ENCODE measurements at places on chromosomes 6 and 20.

DNA sequence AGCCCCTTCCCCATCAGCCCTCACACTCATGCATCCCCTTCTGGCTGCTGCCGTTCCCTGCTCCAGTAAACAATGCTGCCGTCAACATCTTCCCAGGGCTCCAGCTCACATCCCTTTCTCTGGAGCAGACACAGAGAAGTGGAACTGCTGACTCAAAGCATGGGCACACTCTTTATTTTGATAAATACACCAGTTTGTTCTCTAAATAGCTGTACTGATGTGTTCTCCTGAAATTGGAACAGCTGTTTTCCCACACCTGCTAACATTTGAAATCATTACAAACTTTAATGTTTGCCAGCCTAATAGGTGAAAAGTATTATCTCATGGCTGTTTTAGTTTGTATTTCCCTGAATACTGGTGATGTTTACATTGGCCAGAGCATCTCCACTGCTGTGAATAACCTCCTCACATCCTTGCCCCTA lies 102.1 kb upstream of the NXT1 start:
- DNase-seq, result no peak

DNA sequence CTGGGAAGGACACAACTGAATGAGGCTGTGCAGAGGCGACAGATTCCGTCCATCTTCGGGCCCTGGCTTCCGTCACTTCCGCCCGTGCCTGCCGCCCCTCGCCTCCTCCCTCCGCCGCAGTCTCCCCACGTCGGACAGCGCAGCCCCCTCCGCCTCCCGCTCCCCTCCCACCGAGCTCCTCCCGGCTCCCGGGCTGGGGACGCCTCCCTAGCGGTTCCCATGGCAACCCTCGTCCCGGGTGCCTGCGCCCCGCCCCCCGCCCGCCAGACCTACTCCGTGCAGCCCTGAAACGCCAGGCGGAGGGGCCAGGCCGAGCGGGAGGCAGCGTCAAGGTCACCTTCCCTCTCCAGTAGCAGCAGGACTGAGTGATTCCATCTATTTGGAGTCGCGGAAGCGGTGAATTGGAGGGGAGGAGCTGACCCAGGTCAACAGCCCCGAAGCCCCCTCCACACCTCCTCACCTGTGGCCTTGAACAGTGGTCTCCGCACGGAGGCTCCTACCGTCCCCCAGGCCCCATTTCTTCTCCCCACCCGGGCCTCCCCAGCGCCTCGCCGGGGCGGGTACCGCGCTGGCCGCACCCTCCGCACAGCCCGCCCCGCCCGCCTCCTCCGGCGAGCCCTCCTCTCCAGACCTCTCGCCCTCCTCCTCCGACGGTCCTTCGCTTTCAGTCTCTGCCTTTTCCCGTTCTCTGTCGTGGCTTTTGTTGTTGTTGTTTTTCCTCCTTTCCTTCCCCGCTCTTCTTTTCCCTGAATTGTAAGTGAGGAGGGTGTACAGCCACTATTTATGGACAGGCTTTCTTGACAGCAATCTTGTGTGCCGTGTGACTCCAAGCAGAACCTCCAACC lies 951 bp downstream of the NRSN2 start:
- DNase-seq, result peak; percentile 56

DNA sequence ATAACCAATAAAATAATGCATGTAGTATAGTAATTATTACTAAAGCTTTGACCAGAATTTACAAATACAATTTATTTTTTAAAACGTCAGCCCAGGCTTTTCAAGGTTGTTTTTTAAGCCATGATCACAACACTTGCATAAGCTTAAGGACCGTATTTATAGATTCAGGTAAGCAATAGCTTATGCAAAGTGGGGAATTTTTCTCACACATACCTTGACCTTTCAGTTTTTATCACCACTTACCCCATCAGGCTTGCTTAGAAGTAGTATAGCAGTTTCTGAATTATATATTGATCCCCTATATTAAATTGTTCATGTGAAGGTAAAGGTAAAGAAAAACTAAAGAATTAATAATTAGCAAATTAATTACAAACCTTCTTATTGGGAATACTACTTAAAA lies 232.3 kb upstream of the FKBP1C start:
- no peak for DNase-seq

DNA sequence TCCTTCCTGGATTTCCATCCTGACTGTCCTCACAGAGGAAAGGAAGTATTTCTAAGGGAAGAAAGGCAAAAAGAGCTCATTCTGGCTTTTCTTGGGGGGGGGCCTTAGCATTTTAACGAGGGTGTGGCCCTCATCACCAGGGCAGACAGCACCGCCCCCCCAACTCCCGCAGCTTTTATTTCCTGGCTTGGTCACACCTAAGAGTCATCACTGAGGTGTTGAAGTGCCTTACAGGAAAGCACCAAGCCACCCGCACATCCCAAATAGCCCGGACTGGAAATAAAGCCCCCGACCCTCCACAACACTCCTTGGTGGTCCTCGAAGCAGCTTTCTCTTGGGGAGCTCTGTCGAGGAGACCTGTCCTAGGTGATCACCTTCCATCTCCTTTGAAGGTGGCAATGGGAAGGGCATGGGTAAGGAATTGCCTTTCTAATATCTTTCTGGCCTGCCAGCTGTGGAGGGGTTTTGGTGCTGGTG lies 1.3 kb downstream of the PTK7 start:
- no peak for DNase-seq

- no peak for DNase-seq
These were observed 106.0 kb upstream of the CDH4 start for GRCh38 chr20:61146023-61146422.
